Mesothelial cell of epicardium (in vitro differentiated cells): ENCODE measurements at places on chromosomes 3 and 15. TPM values are rescaled to one million over a fixed set of nuclear protein-coding genes. Genes with fewer than 3 reads are reported as not detected.

MKRN2OS gene
- 0.25 to 0.29 TPM (median 0.29 TPM) in 3 replicates for total RNA-seq

EOGT gene
- total RNA-seq, result 8.0 to 9.6 TPM (median 8.9 TPM) in 3 replicates

CHAC1 gene
- total RNA-seq, result 2.7 to 3.2 TPM (median 3.1 TPM) in 3 replicates

ACKR4 gene
- 0.13 TPM in 2 of 3 replicates, not detected in the other for total RNA-seq

CHRFAM7A gene
- 0.33 to 1.5 TPM (median 0.99 TPM) in 3 replicates for total RNA-seq

SPINK8 gene
- not detected in 3 replicates for total RNA-seq

STRIT1 gene
- not detected in 3 replicates for total RNA-seq

TM4SF18 gene
- 0.13 to 0.14 TPM in 2 of 3 replicates, not detected in the other for total RNA-seq

GCSAM gene
- 0.67 to 1.2 TPM (median 0.93 TPM) in 3 replicates for total RNA-seq

GOLGA6L9 gene
- 19.1 to 21.0 TPM (median 19.7 TPM) in 3 replicates for total RNA-seq

MESD gene
- total RNA-seq, result 33.6 to 35.2 TPM (median 34.9 TPM) in 3 replicates

ITGB5 gene
- 63.3 to 71.4 TPM (median 64.7 TPM) in 3 replicates for total RNA-seq

FYCO1 gene
- 23.1 to 24.3 TPM (median 24.1 TPM) in 3 replicates for total RNA-seq

HRG gene
- not detected in 3 replicates for total RNA-seq

WDR76 gene
- 7.8 to 8.0 TPM (median 7.8 TPM) in 3 replicates for total RNA-seq

GPR149 gene
- total RNA-seq, result not detected in 3 replicates

FEZF2 gene
- total RNA-seq, result not detected in 3 replicates

PTX3 gene
- total RNA-seq, result 35.6 to 44.1 TPM (median 39.9 TPM) in 3 replicates

KNG1 gene
- not detected in 3 replicates for total RNA-seq

SOX14 gene
- 0.18 to 0.44 TPM (median 0.18 TPM) in 3 replicates for total RNA-seq

C3orf20 gene
- total RNA-seq, result 0.09 to 0.13 TPM (median 0.11 TPM) in 3 replicates

DNAH1 gene
- 8.2 to 9.5 TPM (median 8.4 TPM) in 3 replicates for total RNA-seq

OR4F15 gene
- total RNA-seq, result not detected in 3 replicates

UROC1 gene
- total RNA-seq, result 0.11 to 0.13 TPM in 2 of 3 replicates, not detected in the other

SLC28A2 gene
- not detected in 3 replicates for total RNA-seq

ZBTB20 gene
- total RNA-seq, result 27.1 to 30.7 TPM (median 30.4 TPM) in 3 replicates

CD86 gene
- total RNA-seq, result 0.33 to 0.47 TPM (median 0.34 TPM) in 3 replicates

HIGD2B gene
- not detected in 3 replicates for total RNA-seq

TAMM41 gene
- 27.4 to 30.9 TPM (median 27.7 TPM) in 3 replicates for total RNA-seq

MYH15 gene
- 0.20 to 0.36 TPM (median 0.27 TPM) in 3 replicates for total RNA-seq

CHRD gene
- 5.6 to 6.8 TPM (median 6.4 TPM) in 3 replicates for total RNA-seq

SYNPR gene
- 3.7 to 3.8 TPM (median 3.7 TPM) in 3 replicates for total RNA-seq

MESP2 gene
- 0.29 TPM in 1 of 3 replicates, not detected in the others for total RNA-seq

CLDN16 gene
- total RNA-seq, result 0.07 to 0.20 TPM (median 0.11 TPM) in 3 replicates

RPP14 gene
- total RNA-seq, result 19.0 to 24.2 TPM (median 21.3 TPM) in 3 replicates

RASGRF1 gene
- 0.05 to 0.11 TPM (median 0.07 TPM) in 3 replicates for total RNA-seq

CCDC33 gene
- 4.2 to 6.4 TPM (median 5.0 TPM) in 3 replicates for total RNA-seq

CDC25A gene
- total RNA-seq, result 12.1 to 13.1 TPM (median 13.0 TPM) in 3 replicates

RLBP1 gene
- total RNA-seq, result not detected in 3 replicates

FBXW12 gene
- total RNA-seq, result 0.47 to 0.66 TPM (median 0.51 TPM) in 3 replicates
